ENCODE measurements at places on chromosomes 5 and 9.

DNA sequence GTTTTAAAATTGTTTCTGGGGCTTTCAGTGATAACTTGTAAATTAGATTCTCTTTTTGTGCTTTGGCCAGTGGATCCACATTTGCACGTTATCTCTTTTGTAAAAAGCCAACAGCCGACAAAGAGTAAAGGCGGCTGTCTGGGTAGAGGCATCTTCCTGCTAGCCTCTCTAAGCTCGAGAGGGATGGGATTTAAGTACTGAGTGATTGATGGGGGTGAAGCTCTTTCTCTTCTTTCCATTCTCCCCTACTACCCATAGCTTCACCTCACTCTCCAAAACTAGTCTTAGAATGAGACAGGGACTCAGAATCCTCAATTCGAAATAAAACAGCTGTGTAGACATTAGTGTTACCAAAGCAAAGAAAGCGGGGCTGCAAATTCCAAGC lies 3.4 kb downstream of the PBX3 start:
- DNase-seq = no peak

- peak; percentile 72 for DNase-seq
These were observed 132.4 kb upstream of the EPB41L4A start for GRCh38 chr5:112551419-112552032.

- no peak for DNase-seq
These were observed 73.6 kb downstream of the EPB41L4B start for GRCh38 chr9:109247228-109247627.

- no peak for DNase-seq
These were observed 3.4 kb upstream of the MOCS2 start for GRCh38 chr5:53112909-53113308.

GRCh38 chr9:129930743-129931142 lies 95.5 kb downstream of the USP20 start:
- no peak for DNase-seq

- no peak for DNase-seq
These were observed 494.2 kb downstream of the ZNF608 start for GRCh38 chr5:124252191-124252638.

DNA sequence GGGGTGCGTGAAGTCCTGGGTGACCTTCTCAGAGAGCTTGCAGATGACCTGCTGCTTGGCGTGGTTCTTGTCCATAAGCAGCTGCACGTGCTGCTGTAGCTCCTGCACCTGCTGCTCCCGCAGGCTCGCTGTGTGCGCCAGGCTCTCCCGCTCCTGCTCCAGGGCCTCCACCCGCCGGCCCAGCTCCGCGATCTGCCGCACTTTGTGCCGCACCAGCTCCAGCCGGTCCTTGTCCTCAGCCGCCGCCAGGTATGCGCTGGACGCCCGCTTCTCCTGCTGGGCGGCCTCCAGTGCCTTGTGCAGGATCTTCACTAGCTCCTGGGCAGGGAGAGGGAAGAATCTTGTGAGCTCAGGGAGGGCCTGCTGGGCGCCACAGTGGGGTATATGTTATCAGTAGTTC lies 28.5 kb upstream of the CORO2A start:
- no peak for DNase-seq

Data from suppressor macrophage (primary cell).